ENCODE measurements at places on chromosomes 3 and 15.
A peak's percentile ranks its signal among the peaks of the same experiment; 100 is the strongest.

DNA sequence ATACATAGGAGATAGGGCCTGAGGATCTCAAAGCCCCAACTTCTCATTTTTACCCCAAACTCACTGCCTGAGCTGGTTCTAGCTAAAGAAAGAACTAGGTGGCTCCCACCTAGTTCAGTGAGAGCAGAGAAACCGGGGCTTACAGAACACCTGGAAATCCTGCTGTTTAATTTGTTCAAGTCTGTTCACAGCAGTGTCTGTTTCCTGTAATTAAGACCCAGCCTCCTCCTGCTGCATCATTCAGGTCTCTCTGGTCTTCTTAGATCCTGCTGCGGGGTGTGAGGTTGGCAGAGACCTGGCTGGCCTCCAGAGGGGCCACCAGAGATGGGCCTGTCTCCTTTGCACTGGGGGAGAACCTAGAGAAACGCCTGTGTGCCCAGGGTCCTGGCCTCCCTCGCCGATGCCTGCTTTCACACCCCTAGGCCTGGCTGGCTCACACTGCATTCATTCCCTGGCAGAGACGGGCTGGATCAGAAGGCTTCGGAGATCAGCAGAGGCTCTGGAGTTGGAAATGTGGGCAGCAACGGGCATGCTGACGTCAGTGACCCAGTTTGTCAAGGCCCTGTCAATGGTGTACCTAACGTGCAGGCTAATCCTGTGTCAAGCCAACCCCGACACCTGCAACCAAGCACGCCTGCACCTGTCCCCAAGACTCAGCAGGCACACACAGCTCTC is 4.9 kb upstream of the CHRNA3 start:
- no peak for DNase-seq

- no peak for DNase-seq
Measured at GRCh38 chr3:38374221-38374620, 27.6 kb downstream of the XYLB start.

DNA sequence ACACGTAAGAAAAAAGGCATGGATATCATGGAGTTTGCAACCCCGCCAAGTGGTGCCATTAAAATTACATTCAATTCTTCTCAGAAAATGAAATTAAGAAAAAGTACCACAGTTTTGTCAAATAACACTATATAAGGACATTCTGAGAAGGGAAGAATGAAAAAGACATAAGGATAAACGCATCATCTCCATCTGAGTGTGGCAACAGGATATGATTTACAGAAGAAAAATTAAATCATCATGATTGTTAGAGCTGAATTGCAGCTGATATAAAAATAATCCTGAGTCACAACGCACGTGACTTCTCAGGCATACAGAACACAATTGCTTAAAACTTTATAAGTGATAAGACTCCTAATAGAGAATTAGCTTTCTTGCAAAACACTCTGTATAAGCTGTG is 133.8 kb downstream of the GREM1 start:
- no peak for DNase-seq

- no peak for DNase-seq
Measured at GRCh38 chr3:2001306-2002108, 97.2 kb upstream of the CNTN4 start.

GRCh38 chr15:70243686-70244540 is 146.2 kb upstream of the TLE3 start:
- no peak for DNase-seq

DNA sequence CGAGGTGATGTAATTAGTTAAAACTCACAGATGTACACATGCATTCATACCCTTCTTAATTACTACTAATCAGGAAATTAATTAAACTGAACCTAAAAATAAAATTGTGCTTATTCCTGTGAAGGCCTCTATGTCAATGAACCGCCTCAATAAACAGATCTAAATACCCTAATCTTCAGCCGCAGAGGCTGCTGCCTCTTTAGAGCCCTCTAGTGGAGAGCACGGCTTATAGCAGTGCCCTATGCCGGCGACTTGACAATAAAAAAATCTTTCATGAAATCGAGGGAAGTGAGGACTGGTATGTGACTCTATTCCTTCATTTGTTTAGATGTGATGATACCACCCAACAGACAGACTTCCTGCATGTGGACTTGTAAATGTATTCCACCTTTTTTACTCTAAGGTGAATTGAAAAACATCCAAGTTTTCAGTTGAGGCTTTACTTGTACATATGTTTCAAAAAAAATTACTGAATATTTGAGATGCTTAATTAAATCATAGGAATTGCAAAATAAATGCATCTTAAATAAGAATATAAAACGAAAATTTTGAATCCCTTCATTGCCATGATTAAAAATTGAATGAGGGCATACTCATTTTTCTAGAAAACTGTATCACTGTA is 8.3 kb upstream of the EPHA3 start:
- DNase-seq, result no peak

DNA sequence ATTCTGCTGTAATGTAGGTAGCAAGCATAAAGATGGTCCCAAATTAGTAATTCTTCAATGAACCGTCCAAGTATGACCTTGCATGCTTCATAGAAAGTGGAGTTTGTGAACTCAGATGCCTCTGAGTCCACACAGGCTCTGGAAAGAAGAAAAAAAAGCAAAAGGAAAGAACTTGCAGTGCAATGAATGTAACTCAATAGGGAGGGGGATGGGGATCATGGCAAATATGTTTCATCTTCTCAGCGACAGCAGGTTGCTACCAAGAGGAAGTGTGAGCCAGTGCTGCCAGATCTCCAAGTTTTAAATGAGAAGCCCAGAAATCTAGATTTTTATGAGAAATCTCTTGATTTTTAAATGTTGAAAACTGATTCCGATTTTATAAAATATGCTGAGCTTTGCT is 50.3 kb downstream of the IL20RB start:
- DNase-seq, result no peak

DNA sequence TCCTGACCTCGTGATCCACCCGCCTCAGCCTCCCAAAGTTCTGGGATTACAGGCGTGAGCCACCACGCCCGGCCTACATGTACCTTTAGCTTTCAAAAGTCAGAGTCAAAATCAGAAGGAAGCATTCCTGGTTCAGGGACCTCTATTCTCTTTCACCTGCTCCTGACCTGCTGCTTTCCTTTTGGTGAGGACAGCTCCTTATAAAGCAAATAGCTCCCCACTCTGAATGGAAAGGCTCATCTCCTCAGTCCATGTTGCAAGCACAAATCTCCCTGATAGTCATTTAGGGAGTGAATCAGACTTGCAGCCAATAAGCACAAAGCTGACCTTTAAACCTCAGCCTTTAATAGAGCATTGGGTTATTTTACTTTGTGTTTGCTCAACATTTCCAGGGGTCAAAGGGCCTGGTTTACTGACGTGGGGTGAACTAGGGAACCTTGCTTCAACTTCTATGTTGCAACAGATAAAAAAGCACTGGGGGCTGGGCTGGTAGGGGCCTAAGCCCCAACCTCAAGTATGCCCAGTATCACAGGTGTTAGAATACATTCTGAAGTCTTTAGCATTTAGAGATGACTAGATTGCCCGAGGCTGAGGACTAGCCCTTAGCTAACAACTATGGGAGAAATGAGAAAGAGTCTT is 43.1 kb downstream of the THRB start:
- no peak for DNase-seq

DNA sequence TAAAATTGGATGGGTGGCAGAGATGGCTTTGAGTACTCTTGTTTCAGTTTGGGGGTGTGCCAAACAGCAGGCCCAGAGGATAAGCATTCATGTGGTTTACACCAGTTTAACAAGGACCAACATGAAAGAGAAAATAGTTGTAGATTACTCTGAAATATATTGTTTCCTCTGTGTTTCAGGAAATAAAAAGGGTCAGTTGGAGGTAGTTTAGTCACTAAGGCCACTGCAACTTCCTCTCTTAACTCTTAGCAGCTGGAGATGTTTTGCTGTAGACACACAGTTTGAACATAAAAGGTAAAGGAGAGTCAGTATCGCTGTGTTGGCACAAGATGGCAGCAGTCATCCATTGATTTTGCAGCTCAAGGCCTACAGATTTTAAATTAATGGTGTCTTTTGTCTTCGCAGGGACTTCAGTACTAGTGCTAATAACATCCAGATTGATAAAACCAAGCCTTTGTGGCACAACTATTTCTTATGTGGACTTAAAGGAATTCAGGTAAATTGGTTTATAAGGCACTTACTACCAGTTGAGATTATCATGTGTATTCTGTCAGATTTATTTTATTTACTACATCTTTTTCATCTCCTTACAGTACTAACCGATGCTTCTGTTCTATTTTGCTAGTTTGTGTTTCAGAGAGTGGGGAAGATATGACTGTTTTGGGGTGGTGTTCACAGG is 65.5 kb downstream of the GALK2 start:
- peak; percentile 19 for DNase-seq

GRCh38 chr15:101604124-101604874 is 47.9 kb downstream of the TM2D3 start:
- DNase-seq, result no peak

GRCh38 chr15:96564546-96564945 is 234.0 kb downstream of the NR2F2 start:
- DNase-seq, result no peak

DNA sequence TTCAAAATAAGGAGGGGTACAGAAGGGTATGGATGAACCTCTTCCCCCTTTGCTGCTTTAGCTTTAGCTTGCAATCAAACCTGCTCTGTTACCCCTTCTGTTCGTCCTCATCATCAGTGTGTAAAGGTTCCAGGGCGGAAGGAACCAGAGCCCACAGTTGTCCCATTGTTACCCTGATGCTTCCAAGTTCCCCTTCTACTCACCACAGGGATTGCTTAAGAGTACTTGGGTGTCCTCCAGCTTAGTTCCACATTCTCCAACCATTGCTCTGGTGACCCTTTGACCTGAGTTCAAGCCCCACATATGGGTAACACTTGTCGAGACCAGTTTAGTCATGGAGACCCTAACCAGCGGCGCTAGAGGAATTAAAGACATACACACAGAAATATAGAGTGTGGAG is 1080.1 kb upstream of the ALCAM start:
- no peak for DNase-seq

DNA sequence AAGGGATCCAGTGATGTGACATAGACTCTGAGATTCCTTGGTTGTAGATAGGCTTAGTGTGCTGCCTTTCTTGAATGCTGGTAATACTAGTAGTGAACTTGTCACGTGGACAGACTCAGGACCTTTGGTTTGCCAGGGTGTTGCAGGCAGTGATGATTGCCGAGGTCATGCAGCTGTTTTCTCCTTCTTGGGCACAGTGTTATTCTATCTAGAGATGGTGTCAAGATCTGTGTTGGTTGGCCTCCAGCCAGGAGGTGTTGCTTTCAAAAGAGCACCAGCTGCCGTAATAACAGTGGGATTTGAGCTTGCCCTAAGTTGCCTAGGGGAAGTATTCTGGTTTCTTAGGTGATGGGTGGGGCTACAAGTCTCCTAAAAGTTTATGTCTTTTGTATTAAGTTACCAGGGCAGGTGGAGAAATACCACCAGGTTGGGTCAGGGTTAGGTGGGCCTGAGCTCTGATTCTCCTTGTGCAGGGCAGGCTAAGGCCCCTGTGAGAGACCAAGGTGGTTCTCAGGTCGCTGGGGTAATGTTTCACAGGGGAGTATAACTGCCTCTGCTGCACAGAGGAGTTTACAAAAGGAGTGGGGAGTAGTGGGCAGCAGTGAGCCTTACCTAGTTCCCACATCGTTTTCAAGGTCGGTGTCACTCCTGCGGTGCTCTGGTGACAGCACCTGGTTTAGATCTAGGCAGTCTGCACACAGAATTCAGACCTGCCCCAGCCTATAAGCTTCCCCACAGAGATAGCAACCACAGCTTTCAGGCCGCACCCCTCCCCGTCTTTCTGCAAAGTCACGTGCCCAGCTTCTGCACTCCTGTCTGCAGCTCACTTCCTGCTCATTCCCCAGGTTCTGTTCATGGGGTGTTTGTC is 350.3 kb downstream of the DOCK3 start:
- DNase-seq, result peak; percentile 5

- peak; percentile 39 for DNase-seq
Measured at GRCh38 chr15:65569728-65570127, 39.5 kb downstream of the HACD3 start.

DNA sequence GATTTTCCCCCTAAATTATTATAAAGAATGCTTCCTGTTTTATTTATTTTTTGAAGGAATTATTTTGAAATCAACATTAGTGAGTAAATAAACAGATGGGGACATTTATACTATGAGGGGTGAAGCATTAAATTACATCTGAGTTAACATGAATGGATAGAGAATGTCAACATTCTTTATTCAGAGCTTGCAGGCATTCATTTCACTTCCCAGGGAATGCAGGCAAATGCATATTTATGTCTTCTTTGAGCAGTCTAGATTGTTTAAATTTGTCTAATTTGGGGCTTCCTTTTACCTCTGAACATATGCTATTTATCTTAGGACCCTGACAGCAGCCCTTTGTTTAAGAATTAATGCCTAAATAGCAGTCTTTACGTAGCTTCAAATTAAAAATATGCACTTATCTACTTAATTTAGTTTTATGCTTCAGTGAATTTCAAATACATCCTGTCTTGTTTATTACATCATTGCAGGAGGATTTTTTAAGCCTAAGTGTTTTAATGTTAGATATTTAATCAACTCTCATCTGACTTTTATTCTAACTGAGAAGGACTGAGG is 630.5 kb upstream of the LMCD1 start:
- DNase-seq, result no peak

GRCh38 chr3:140530131-140530530 is 147.7 kb upstream of the TRIM42 start:
- no peak for DNase-seq

DNA sequence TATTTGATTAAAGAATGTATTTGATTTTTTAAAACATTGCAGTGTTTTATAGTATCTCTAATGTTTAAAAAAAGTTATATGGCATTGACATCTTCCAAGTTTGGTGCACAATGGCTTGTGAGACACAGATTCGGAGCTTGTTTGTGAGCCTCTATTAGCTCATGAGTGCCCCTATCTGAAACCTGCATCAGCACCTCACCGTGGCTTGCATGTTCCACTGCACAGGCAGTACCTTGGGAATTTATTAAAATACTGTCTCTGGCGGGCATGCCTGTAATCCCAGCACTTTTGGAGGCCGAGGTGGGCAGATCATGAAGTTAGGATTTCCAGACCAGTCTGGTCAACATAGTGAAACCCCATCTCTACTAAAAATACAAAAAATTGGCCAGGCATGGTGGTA is 6.8 kb upstream of the RTP2 start:
- no peak for DNase-seq

DNA sequence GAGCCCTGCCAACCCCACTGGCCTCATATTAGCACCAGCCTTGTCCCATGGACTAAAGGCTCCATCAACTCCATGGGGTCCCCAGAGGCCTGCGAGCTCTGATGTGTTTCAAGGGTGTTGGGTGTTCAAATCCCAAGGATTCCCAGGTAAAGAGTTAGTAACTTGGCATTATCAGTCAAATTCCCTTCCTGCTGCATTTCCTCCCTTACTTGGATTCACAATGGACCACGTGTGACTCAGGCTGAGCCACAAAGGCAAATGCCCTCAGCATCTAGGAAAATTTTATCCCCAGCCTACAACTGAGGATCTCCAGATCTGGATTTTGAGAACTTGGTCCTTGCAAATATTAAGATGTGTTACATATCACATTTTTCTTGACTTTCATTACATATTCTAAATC is 58.8 kb downstream of the GADL1 start:
- DNase-seq, result no peak

DNA sequence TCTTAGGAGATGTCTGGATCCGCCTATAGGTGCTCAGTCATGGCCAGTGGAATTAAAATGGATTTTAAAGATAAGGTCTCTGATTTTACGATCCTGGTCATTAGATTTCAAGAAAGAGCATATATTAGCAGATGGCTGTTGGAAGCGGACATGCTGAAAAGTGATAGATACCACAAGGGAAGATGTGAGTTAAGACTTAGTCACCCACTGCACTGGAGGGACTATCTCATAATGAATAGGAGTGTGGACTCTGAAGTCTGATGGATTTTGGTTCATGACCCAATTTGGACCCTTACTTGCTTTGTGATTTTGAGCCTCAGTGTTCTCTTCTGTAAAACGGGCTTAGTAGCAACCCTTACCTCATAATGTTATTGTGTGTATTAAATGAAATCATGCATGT is 214.7 kb downstream of the CHST2 start:
- no peak for DNase-seq
